ENCODE measurements at places on chromosomes 12 and 14.

- DNase-seq, result no peak
These were observed 15.8 kb downstream of the TRIM9 start for GRCh38 chr14:51079085-51079484.

- DNase-seq, result no peak
These were observed 17.7 kb upstream of the PLEK2 start for GRCh38 chr14:67429510-67430205.

DNA sequence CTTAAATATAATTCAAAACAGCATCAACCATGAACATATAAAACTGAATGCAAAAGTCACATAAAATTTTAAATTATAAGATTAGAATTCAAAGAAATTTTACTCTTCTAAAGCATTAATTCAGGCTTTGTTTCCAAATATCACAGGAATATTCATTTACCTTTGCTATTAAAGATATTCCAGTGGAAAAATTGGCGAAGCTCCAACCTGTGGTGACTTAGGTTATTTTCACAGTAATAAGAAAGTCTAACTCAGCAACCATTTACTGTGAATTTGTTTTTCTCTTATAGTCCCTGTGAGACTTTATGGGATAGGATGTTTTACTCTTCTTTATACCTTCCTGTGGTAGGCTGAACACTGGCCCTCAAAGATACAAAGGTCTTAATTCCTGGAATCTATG is 3.2 kb downstream of the WDR89 start:
- no peak for DNase-seq

- DNase-seq, result no peak
These were observed 62.7 kb downstream of the HMGA2 start for GRCh38 chr12:65886996-65887395.

Data from lower lobe of right lung (tissue), 2 donors.